SK-N-SH (cell line): ENCODE measurements at places on chromosomes 11 and 22. TPM values are rescaled to one million over a fixed set of nuclear protein-coding genes. Genes with fewer than 3 reads are reported as not detected.

GRCh38 chr22:19621373-19622060 lies 92.8 kb upstream of the SEPTIN5 start:
- DNase-seq: no peak

PRODH gene
- polyA plus RNA-seq: 0.03 and 0.23 TPM in 2 replicates

CRYBB3 gene
- polyA plus RNA-seq: 0.10 and 0.35 TPM in 2 replicates

B3GAT1 gene
- polyA plus RNA-seq: 0.15 and 0.16 TPM in 2 replicates

GRCh38 chr11:16933756-16934603 lies 80.2 kb downstream of the PLEKHA7 start:
- DNase-seq: no peak

WNT11 gene
- 0.43 and 0.70 TPM in 2 replicates for polyA plus RNA-seq

DNA sequence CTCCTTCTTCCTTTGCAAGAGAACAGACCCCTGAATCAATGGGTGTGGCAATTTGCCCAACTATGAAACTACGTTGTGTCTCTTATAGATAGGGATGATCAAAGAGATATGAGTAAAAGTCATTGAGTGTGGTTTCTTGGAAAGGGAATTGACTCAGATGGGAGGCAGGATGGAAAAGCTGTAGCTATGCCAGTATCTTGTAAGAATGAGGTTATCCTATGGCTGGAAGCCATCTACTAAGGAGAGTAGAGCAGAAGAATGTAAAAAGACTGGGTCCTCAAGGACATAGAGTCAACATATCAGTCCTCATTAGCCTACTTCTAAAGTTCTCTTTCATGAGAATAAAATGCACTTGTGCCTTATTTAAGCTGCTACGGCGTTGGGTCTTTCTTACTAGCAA lies 78.9 kb upstream of the POU2AF2 start:
- DNase-seq: no peak

OR52R1 gene
- polyA plus RNA-seq: not detected in 2 replicates

- peak; percentile 59 for DNase-seq
These were observed 33.1 kb downstream of the DDX10 start for GRCh38 chr11:108697872-108698473.

ARHGEF12 gene
- 12.3 and 15.9 TPM in 2 replicates for polyA plus RNA-seq

DNA sequence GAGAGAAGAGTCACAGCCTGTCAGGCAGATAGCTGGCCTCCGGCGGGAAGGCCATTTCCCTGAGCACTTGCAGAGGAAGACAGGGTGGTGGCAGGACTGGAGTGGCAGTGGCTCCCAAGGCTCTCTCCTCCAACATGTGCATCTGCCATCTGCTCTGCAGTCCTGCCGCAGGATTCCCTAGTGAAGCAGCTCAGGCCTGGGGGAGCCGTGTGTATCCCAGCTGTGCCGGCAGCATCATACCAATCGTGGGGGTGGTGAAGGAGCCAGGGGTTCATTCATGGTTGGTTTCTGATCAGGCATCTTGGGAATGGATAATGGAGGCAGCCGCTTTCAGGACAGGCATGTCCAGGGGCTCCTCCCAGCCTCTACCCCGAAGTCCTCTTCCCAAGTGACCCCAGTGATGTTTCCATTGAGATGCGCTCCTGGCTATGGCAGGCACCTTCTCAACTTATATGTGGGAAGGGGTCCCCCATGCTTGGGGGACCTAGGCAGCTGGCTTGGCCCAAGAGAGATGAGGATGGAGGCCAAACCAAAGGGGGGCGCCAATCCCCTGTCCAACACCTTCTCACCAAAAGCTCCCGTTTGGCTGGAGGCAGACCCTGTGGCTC lies 6.1 kb downstream of the TAGLN start:
- DNase-seq: no peak

DNA sequence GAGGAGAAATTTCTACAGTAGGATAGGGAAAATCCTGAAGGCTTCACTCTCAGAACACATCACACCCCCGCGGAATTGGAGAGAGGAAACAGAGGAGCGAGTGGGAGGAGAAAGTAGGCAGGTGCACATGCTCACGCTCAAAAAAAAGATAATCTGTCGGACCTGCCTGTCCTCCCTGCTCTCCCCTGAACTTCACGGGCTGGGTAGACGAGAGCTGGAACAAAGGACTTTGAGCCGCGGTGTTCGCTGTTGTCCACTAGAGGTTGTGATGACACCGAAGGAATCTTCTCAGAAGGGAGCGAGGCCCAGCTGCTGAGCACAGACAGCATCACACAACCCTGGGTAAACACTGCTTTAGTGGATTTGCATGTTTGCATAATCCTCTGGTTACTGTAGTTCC lies 5.0 kb downstream of the SEZ6L start:
- DNase-seq: peak; percentile 42

CD6 gene
- polyA plus RNA-seq: not detected in 2 replicates

GRAMD1B gene
- polyA plus RNA-seq: 14.0 and 14.5 TPM in 2 replicates

DNA sequence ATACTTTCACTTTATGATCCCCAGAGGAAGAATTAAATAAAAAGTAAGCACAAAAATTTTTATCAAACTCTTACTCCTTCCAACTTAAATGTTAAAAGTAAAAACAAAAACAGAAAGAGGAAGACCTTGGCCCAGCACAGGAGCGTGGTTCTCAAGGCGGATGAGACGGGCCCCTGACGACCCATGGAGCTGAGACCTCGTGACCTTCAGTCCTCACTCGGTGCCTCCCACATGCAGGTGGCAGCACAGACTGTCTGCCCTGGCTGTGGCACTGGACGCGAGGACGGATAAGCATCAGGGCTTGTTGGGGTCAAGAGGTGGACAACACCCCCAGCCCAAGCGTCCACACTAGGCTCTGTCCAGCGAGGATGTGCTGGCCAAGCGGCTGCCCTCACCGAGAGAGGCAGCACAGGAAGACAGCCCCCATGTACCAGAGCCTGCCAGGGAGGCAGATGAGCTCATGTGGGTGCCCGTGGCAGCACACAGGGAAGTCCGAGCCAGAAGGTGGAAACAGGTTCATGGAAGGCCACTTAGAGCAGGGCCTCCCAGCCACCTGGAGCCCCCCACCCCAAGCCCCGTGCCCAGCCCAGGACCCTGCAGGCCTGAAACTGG lies 1389.8 kb downstream of the TBC1D22A start:
- DNase-seq: no peak

GRCh38 chr11:121944556-121945230 lies 171.3 kb downstream of the BLID start:
- DNase-seq: no peak

GRCh38 chr22:37226087-37226486 lies 13.8 kb upstream of the SSTR3 start:
- no peak for DNase-seq
